ENCODE measurements at places on chromosomes 7 and 10. TPM values are rescaled to one million over a fixed set of nuclear protein-coding genes. Genes with fewer than 3 reads are reported as not detected.
A peak's percentile ranks its signal among the peaks of the same experiment; 100 is the strongest.

DNA sequence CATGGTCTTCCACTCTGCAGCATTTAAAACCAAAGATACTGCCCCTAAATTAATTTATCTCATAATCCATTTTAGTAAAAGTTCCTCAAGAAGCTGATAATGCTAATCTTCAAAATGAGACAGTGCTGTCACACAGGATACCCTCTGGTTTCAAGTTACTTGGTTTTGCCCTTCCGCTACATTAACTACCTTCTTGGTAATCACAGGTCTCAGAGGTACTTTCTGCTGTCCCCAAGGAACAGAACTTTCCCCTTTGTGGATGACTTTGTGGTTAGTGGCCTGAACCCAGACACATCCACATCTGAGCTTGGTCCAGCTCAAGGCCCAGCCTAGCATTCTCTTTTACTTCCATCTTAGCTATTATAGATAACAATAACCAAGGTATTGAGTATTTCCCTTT, 88.8 kb upstream of the TMEM26 start:
- DNase-seq: no peak

DNA sequence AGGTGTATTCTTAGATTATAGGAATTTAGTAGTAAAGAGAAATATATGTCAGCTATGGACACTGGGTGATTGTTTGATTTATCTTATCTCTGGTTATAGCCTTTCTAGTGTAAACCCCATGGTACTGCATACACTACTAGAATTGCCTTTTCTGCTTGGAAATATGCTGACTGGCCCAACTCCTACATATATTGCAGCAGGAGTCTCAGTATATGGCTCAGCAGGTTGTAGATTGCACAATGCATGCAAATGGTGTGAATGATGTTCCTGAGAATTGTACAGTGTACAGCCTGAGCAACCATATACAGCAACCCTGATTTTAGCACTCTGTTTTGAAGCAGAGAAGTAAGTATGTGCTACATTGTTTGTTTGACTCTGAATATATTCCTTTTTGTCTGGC, 153.4 kb upstream of the NPY start:
- no peak for DNase-seq

- no peak for DNase-seq
Measured at GRCh38 chr7:140170375-140170774, 6.4 kb downstream of the KDM7A start.

DNA sequence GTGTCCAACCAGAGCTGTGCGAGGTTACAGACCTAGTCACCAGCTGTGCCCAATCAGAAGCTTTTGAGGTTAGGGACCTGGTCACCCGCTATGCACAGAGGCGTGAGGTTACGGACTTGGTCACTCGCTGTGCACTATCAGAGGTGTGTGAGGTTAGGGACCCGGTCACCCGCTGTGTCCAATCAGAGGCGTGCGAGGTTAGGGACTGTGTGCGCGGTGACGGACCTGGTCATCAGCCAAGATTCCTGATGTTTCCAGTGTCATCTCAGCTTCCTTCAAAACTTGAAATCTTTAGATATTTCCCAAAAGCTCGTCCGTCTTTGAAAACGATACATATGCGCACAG, 182.1 kb downstream of the DIP2C start:
- no peak for DNase-seq

DNA sequence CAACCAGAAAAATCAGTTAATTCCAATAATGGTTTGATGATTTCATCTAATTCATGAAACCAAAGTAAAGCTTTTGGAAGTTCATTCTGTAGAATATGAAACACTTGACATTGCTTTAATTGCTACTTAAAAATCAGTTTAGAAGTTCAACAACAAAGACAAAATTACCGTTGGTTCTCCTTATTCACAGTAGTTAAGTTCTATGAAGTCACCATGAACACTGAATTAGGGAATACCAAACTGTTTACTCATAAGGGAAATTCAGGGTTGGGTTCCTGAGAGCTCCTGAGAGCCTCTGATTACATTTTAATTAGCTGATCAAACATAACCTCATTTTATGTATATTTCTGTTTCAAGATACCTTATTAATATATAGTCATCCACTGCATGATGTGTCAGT, 46.2 kb downstream of the ZNF438 start:
- no peak for DNase-seq

GRCh38 chr10:71573562-71574518, 145.7 kb downstream of the C10orf105 start:
- DNase-seq: no peak

DNA sequence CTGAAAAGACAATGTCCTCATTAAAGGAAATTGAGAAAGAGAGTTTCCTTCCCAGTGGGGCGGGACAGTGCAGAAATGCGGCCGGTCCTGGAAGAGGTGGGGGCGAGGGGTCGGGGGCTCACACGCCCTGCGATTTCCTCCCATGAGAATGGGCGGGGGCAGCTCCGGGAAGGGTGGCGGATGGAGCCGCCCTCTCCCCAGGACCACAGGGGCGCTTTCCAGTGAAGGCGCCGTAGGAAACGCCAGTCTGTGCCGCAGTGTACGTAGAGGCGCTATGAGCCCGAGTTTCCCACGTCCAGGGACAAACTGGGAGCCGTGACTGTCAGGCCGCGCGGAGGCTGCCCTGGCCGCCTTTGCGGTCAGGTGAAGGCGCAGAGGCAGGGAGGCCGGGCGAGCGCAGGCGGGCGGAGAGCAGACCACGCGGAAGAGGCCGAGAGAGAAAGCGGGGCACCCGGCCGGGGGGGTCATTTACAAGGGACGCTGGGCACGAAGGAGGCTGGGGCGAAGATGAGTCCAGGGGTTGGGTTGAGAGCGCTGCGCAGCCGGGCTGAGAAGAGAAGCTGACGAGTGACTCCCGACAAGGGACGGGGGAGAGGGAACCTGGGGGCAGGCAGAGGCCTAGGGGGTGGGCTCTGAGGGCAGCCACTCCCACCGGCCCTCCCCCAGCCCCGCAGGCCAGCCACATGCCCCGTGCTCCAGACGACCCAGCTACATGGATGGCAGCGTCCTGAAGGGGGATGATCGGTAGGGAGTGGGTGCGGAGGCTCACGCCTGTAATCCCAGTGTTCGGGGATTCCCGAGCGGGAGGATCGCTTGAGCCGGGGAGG, 45.0 kb downstream of the ALOX5 start:
- DNase-seq: peak; percentile 55

DNA sequence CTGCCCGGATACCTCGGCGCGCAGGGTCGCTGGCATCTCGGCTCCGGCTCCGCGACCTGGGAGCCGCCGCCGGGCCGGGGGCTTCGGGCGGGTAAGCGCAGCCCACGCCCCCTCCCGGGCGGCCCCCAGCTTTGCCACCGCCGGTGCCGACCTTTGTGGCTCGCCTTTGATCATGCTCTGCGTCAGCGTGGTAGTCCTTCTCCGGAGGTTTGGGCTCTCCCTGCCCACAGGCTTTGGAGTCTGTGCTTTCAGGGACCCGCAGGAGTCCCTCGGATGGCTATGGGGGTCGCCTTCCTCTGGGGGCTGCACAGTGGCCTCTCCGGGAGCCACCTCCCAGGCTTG, 7.3 kb downstream of the ATP6V1F start:
- no peak for DNase-seq

GRCh38 chr7:129168231-129169021, 20.0 kb upstream of the SMO start:
- DNase-seq: no peak

DNA sequence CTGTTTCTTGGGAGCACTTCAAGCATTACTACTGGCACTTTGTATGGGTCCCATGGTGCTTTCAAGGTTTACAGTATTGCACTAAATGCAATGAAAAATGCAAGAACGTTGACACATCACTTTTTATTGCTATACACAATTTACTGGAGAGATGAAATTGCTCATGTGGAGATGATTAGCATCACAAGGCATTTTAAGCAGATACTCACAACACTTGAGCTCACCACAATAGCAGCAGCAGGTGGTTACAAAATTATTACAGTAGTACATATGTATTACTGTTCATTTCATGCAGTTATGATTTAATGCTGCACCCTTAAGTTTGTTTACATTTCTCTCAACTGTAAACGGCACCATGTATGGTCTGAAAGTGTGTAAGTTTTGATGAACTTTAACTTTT, 537.7 kb downstream of the GRM8 start:
- DNase-seq: no peak

GRCh38 chr7:121798896-121799295, 74.1 kb upstream of the PTPRZ1 start:
- DNase-seq: no peak

- DNase-seq: no peak
Measured at GRCh38 chr7:128171342-128171918, 69.6 kb upstream of the LEP start.

- no peak for DNase-seq
Measured at GRCh38 chr10:131264110-131264788, 47.3 kb downstream of the TCERG1L start.

- no peak for DNase-seq
Measured at GRCh38 chr7:3559278-3559677, 258.2 kb downstream of the SDK1 start.

The WAC gene
- 48.7 TPM for total RNA-seq

The SNX10 gene
- 5.9 TPM for total RNA-seq

The CADPS2 gene
- total RNA-seq: 41.1 TPM

The HDAC9 gene
- 10.1 TPM for total RNA-seq

The NDUFB2 gene
- total RNA-seq: 60.4 TPM

The PNLIPRP1 gene
- not detected for total RNA-seq
